Anterior cingulate cortex (tissue), 58 donors: ENCODE measurements at places on chromosomes 7 and 10.

GRCh38 chr7:135448753-135449152 lies 61.1 kb downstream of the CNOT4 start:
- no peak for DNase-seq

GRCh38 chr10:46314071-46314470 lies 27.3 kb downstream of the ANTXRL start:
- DNase-seq: no peak

- no peak for DNase-seq
Measured at GRCh38 chr10:114388275-114388674, 16.0 kb downstream of the AFAP1L2 start.

DNA sequence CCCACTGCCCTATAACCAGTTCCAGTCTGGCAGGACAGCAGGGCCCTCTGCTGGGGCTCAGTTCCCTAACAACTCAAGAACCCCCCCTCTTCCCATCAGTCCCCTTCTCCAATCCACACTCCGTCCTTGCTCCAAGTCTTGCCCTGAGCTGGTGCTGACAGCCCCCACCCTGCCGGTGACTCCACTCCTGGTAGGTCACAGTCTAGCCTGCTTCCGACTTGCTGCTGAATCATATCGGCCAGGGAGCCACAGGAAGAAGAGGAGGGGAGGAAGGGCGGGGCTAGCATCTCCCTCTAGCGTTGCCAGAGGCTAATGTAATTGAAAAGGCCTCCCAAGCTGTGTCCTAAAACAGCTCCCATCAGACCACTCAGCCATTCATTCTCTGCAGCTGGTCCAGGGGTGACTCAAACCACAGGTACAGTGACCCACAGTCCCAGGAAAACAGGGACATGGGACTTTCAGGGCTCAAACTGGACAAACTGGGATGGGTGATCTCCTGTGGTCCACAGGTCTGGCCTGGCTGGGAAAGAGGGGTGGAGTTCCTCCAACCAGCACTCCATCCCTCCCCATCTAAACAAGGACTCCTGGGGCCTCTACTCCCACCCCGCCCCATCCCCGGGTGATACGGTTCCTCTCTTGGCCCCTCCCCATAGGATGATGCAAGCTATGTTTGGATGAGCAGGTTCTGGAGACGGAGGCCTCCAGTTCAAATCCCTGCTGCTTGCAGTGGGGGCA lies 158.8 kb downstream of the SH3PXD2A start:
- peak; percentile 53 for DNase-seq

- no peak for DNase-seq
Measured at GRCh38 chr10:79936625-79937615, 12.0 kb downstream of the SFTPD start.

- DNase-seq: no peak
Measured at GRCh38 chr7:30253796-30254165, 30.6 kb upstream of the ZNRF2 start.

- DNase-seq: peak; percentile 54
Measured at GRCh38 chr7:6435486-6436384, 12.0 kb downstream of the DAGLB start.

GRCh38 chr10:72682638-72683037 lies 9.3 kb upstream of the MCU start:
- DNase-seq: no peak

DNA sequence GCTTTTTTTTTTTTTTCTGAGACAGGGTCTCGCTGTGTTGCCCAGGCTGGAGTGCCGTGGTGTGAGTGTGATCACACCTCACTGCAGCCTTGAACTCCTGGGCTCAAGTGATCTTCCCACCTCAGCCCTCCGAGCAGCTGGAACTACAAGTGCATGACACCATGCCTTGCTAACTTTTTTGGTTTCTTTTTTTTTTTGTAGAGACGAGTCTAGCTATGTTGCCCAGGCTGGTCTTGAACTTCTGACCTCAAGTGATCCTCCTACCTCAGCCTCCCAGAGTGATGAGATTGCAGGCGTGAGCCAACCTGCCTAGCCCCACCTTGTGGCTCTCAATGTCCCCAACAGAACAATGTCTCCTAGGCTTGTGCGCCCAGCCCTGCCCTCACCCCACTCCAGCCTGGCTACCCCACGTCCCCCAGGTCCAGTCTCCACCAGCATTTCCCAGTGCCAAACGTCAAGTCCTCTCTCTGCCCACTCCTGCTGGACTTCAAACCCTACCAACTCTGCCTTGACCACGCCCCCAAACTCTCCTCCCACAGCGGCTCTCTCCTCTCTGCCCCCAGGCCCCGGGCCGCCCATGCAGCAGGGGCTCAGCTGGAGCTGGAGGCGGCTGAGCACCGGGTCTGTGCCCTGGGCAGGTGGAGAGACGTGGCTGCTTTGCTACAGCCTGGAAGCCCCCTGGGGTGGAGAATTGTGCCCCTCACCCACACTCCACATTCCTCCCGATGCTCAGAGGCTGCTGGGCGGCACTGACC lies 18.9 kb downstream of the BHLHA15 start:
- no peak for DNase-seq

GRCh38 chr7:77822269-77822668 lies 23.7 kb downstream of the PHTF2 start:
- no peak for DNase-seq

- no peak for DNase-seq
Measured at GRCh38 chr10:50360077-50360850, 108.9 kb upstream of the ASAH2 start.

DNA sequence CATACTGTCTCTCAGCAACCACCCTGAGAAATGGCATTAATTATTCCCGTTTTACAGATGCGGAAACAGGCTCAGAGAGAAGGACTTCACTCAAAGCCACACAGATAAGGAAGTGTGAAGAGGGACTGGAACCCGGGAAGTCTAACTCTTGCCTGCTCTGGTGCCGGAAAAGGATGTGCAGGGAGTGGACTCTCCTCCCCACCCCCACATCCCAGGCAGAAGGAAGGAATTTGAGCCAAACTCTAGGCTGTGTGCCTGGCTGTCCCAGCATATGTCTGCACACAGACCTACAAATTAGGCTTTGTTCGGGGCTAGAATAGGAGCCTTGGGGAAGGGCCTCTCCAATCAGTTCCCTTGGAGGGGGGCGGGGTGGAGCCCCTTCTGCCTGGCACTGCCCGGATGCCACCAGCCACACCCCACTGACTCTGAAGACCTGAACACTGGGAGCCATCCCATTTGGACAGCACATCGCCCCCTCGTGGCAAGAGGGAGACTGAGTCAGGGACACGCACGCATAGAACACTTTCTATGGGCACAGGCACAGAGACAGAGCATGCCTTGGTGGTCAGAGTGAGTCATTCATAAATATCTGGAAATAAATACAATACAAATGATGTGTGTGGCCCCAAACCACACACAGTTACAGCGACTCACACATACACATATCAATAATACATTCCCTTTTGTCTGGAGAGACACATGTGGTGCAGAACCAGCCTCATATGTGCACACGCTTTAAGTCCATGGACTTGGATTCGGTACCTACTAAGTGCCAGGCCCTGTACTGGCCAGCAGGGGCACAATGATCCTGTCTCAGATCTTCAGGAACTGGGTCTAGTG lies 13.1 kb downstream of the LZTS2 start:
- DNase-seq: peak; percentile 93

GRCh38 chr7:143884969-143885559 lies 16.9 kb downstream of the TCAF1 start:
- no peak for DNase-seq

DNA sequence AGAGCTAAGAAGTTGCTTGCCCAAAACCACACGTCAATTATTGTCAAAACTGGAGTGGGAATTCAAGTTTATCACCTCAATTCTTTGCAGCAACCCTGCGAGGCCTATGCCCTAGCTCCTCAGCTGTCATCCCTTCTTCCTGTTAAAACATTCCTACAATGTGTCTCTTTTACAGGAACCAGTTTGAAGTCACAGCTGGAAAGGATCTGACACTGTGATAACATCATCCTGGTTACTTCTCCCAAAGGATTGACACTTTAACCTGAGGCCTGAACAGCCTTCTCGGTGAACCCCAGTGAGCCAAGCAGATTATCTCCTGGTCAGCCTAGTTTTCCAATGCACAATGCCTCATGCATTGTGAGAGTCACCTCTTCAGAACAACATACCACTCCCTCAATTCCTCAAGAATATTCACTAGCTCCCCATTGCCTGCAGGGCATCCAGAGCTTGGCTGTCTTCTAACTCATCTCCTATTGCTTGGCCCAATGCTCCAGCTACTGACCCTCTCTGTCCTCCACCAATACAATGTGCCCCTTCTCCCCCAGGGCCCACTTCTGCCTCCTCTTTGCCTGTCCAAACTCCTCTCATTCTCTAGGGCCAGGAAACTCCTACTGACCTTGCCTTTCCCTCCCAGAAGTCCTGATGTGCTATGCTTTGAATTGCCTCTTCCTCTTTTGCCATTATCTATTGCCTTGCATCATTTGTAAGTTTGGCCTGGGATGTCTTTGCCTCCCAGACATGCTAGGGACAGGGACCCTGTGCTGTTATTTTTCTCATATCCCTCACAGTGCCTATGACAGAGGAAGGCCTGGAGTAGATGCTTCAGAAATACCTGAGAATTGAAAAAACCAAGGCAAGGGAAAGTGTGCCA lies 10.4 kb upstream of the DLG5 start:
- no peak for DNase-seq

DNA sequence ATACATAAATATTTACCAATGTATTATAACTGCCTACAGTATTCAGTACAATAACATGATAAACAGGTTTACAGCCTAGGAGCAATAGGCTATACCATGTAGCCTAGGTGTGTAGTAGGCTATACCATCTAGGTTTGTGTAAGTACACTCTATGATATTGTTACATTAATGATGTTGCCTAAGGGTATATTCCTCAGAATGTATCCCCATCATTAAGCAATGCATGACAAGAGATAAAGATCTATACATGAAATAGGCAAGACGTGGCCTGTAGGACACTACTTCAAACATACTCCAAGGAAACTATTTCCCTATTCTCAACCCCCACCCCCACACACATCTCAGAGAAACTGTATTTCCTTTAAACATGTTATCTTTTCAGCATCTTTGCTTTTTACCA lies 15.3 kb upstream of the ADAM22 start:
- no peak for DNase-seq

DNA sequence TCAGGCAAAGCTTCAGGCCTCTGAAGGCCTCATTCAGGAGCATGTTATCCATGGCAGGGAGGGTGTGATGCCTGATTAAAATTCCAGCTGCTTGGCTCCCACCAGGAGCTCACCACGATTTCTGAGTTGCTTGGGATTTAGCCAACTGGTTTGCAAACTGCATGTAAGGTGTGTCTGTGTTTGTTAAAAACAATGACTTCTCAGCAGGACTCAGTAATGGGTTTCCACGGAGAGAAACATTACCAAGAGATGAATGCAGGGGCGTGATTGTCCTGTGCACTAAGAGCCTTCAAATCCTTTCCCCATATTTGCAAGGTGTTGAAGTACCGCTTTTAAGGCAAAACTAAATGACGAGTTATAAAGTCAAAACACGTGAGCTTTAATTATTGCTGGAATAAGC lies 88.8 kb upstream of the BTBD16 start:
- no peak for DNase-seq

DNA sequence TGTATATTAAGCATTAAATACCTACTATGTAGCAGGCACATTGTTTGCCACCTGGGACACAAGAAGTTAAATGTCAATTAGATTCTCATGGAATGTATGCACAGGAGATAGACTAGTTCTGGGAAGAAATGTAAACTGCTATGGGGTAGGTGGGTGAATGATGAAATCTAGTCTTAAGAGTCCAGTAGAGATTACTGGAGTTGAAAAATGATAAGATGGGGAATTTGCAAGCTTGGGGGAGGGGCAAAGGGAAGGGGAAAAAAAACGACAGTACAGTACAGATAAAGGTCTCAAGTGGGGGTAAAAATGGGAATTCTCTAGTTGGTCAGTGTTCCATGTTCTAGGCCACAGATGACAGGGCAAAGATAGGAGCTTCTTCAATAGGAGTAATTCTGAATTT lies 94.4 kb downstream of the ATE1 start:
- no peak for DNase-seq

- no peak for DNase-seq
Measured at GRCh38 chr10:110857265-110858171, 14.2 kb upstream of the PDCD4 start.

DNA sequence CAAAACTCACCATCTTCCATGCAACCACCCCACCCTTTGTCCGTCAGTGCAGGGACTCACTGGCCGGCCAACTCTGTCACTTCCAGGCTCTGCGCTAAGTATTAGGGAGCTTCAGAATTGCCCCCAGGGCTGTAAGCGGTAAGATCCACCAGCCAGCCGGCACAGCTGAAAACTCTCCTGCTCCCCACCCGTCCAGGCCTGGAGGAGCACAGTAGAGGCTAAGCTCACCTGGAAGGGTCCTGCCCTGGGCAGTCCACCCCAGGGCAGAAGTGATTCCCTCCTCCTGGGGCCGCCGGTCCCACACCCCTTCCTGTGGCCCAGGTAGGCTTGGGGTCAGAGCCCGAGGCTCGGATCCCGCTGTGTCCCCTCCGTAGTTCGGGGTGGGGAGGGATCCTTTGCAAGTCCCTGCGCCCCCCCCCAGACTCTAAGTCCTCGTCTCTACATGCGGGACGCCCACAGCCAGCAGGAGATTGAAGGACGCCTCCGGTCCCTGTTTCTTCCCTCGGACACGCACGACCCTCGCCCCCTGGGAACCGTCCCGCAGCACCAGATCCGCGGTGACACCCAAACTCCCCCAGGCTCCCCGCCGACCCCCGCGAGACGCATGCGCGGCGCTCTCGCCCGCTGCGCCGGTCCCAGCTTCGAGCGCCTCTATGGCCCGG lies 138.9 kb downstream of the ARHGAP22 start:
- no peak for DNase-seq

DNA sequence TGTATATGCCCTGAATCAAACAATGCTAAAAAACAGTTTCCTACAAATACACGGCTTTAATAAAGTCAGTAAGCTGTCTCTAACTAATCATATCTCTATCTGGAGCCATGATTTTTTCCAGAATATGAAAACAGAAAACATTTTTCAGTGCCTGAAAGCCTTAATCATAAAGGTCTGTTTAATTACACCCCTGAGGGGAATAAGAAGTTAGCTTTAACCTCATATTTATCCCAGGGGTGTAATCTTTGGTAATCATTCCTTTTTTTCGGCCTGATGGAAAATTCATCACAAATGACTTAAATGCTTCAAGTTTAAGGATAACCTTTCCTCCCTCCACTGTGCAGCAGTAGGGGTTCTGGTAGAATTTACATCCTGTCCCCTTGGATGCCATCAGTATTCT lies 124.2 kb downstream of the ATE1 start:
- no peak for DNase-seq

- DNase-seq: no peak
Measured at GRCh38 chr7:25665374-25665773, 437.1 kb upstream of the NPVF start.

- no peak for DNase-seq
Measured at GRCh38 chr10:74213571-74214162, 62.6 kb downstream of the ADK start.

GRCh38 chr7:5766321-5766761 lies 15.1 kb downstream of the RNF216 start:
- no peak for DNase-seq
